ENCODE measurements at places on chromosomes 12 and 14.

GRCh38 chr12:69483700-69484099 is 13.5 kb downstream of the FRS2 start:
- DNase-seq: no peak

DNA sequence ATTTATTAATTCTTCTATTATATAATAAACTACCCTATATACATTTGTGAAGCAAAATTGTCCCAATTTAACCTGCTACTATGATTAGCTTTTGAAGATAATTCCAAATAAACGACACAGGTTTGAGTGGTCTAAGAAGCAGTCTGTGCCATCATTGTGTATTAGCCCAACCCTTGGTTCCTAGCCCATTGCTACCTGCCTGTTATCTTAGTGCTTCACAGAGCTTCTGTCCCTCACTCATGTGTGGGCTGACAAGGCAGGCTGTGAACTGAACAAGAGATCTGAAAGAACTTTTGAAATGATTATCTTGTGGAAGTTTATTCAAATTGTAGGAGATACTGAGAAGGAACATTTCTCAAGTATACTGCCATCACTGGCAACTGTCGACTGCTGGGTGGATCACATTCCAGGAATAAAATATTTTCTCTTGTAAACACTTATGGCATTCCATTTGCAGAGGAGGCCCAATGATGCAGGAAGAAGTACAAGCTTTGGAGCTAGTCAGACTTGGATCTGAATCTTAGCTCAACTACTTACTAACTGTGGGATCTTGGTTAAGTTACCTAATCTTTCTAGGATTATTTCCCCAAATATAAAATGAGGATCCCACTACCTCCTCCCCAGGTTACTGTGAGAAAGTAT is 7.8 kb upstream of the MTERF2 start:
- no peak for DNase-seq

DNA sequence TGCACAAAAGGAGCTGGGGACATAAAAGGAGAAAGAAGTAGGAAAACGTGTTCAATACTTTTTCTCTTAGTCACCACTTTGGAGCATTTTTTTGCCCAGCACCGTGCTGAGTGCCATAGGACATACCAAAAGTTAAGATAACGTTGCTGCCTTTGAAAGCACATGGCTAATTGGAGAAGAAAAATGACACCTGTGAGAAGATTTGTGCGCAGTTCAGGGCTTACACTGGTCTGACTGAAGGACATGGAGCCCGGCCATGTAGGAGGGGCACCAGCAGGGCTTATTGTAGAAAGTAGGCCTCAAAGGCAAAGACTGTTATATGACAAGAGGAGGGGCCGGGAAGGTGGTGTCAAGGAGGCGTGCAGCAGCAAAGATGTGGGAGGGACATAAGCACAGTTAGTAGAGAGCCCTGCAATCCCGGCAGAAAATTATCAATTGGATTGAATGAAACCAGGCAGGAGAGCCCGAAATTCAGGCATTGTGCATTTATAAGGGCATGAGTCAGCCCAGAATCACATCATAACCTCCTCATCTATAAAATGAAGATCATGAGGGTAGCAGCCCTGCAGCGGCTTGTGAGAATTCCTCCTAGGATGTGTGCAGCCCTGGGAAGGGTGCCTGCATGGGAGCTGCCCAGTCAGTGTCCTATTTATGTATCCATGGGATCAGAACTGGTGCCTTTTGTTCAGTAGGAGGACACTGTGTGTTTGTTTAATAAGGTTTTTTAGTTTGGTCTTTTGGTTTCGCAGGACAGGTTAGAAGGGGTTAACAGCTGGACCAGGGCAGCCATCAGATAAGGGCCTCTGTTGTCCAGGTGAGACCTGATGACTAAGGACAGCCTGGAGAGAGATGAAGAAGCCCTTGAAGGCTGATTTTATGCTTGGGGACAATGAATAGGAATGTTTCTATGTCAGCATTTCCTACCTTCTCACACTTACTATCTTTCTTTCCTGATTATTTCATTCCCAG is 122.4 kb downstream of the GPR135 start:
- no peak for DNase-seq

DNA sequence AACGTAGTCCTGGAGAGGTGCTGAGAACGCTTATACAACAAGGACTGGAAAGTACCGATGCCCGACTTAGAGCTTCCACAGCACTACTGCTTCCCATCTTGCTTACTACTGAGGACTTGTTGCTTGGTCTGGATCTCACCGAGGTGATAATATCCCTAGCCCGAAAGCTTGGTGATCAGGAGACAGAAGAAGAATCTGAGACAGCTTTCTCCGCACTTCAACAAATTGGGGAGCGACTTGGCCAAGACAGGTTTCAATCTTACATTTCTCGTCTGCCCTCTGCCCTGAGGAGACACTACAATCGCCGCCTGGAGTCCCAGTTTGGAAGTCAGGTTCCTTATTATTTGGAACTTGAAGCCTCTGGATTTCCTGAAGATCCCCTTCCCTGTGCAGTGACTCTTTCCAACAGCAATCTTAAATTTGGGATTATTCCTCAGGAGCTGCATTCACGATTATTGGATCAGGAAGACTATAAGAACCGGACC is 1.1 kb downstream of the TOGARAM1 start:
- no peak for DNase-seq

GRCh38 chr12:44389038-44389437 is 487.1 kb downstream of the NELL2 start:
- DNase-seq: no peak

GRCh38 chr12:42932936-42933335 is 343.4 kb upstream of the PRICKLE1 start:
- no peak for DNase-seq

DNA sequence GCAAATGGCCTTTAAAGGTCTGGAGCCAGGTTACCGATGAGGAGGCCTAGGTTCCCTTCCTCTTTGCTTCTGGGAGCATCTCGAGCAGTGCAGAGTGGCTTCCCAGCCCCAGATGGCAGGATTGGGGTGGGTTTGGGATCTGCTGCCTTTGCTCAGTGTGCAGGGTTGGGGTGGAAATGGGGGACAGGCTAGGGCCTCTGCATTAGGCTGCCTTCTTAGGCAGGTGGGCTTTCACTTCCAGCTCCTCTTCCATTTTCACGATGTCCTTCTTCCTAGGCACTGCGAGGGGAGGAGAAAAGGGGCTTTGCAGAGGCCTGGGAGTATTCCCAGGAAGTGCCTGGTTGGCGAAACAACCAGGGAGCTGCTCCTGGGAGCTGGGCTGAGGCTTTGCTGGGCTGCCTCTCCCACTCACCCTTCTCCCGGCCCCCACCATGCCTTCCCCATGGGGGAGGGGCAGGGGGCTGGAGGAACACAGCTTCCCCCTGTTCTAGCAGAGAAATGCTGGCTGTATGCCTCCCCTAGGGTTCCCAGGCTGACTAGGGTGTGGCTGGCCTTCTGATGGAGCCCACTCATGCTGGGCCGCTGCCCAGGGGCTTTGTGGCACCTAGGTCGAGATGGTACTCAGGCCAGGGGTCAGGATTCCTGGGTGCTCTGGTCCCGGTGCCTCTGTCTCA is 2.4 kb downstream of the NR4A1 start:
- DNase-seq: no peak

- DNase-seq: no peak
These were observed 20.9 kb upstream of the ATP5MC2 start for GRCh38 chr12:53696655-53697331.

DNA sequence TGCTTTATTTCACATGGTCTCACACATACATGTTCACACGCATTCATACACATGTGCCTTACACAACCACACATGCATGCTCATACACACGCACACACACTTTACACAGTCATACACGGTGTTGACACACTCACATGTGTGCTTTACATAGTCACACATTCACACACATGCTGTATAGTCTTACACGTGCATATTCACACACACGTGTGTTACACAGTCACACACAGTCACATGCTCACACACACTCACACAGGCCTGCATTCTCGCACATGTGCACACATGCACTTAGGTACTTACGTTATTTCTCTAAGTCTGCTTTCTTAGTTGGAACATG is 18.0 kb upstream of the PLEKHG3 start:
- no peak for DNase-seq
